GM12892 (cell line): ENCODE measurements at places on chromosomes 4 and X.

- no peak for DNase-seq
These were observed 24.6 kb downstream of the NAP1L5 start for GRCh38 chr4:88672987-88673386.

DNA sequence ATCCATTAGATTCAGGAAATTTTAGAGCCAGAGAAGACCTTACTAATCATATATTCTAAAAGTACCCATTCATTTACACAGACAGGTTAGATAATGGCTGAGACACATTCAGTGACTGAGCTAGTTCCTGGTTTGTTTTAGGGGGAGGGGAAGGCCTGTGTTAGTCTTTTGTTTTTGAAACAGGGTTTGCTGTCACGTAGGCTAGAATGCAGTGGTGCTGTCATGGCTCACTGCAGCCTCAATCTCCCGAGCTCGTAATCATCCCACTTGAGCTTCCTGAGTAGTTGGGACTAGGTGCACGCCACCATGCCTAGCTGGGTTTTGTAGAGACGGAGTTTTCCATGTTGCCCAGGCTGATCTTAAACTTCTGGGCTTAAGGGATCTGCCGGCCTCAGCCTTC, 10.1 kb downstream of the RBPJ start:
- no peak for DNase-seq

DNA sequence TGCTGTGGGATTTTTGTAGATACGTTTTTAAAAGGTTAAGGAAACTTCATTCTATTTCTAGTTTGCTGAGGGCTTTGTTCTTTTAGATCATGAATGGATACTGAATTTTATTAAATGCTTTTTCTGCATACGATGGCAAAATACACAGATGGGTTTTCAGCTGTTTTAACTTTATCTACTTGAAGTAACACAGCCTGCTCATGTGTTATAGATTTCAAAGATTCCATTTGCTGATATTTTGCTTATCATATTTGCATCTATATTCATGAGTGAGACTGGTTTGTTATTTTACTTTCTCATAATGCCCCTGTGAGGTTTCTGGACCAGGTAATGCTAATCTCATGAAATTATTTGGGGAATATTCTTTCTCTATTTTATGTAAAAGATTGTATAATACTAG, 34.5 kb upstream of the HERC5 start:
- no peak for DNase-seq

GRCh38 chr4:171875291-171875690, 62.1 kb downstream of the GALNTL6 start:
- DNase-seq = no peak

DNA sequence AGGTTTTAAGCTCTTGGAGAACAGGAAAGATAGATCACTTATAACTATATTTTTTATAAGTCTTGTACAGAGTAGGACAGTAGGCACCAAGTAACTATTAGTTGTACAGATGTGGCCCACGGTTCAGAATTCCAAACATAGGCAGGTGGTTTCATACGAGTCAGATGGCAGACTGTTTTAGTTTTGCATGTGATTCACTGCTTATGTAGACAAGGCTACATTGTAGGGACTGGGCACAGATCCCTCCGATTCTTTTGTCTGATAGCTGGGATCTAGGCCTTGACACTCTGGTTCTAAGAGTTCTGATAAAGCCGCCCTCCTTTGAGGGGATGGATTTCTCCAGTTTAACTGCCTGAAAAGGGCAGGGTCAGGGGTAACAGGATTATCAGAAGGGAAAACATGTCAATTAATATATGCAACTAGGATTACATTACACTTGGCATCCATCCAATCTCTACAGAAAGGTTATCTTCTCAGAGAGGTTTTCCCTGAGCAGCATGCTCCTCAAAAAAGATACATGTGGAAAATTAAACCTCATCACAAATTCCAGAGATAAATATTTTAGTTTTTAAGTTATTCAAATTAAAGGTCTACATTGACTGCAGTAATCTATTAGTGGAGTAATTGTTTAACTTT, 87.8 kb downstream of the SPRY1 start:
- DNase-seq = no peak

DNA sequence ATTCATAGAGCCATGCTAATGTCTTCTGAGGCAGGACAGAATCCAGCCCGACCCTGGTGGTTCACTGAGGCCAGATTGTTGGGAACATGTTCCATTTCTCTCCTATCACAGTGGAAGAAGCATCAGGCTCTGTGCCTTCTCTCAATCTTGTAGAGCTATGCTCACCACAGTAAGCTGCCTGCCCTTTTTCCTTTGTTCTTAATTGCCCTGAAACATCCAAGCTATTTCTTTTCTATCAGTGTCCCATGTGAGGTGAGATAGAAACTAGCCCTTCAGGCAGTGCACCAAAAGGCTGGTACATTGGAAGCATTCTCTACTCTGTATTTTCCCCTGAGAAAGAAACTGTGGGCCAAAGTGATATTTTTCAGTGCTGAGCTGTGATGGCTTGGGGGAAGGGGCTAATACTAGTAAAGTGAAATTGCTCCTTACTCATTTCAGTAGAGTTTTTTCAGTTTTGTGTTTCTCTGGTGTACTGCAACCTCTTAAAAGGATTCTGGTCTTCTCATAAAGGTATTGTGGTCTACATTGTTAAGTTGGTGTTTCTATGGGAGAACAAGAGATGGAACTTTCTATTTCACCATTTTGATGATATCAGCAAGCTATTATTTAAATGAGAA, 611.2 kb downstream of the RPA4 start:
- no peak for DNase-seq

DNA sequence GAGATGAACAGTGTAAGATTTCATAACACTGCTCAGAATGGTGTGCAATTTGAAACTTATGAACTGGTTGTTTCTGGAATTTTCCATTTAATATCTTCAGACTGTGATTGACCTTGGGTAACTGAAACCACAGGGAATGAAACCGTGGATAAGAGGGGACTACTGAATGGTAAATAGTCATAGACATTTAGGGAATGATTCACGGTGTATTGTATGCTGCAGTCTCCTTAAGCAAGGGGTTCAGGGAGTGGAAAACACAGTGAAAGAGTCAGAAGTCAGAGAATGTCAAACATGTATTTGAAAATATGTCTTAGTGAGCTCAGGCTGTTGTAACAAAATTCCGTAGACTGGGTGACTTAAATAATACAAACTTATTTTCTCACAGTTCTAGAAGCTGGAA, 398.2 kb upstream of the DIPK2B start:
- DNase-seq = no peak

GRCh38 chr4:154727540-154727939, 16.3 kb upstream of the LRAT start:
- DNase-seq = no peak

DNA sequence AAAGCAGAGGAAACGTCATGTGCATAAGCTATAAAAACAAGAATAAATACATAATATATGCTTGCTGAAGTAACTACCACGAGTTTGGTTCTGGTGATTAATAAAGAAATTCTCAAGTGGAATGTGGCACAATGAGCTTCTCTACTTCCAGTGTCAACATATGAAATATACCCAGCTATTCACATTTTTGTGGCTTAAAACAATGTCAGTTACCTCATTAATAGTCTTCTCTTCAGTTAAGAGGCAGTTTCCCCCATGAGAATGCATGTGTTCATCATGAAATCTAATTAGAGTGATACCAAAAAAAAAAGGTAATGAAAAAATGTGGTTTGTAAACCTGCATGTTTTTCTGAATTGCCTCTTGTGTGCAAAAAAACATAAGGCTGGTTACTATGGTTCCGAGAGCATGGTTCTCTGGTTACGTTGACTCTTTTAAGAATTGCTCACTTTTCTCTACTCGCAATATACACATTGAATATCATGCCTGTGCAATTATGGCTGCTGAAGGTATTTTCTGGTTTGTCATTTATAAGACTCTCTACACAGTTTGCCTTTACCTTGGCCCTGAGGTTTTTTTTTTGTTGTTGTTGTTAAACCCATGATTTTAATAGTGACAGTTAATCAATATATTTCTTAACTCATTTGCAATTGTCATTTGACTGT, 108.2 kb downstream of the PCDH7 start:
- no peak for DNase-seq

DNA sequence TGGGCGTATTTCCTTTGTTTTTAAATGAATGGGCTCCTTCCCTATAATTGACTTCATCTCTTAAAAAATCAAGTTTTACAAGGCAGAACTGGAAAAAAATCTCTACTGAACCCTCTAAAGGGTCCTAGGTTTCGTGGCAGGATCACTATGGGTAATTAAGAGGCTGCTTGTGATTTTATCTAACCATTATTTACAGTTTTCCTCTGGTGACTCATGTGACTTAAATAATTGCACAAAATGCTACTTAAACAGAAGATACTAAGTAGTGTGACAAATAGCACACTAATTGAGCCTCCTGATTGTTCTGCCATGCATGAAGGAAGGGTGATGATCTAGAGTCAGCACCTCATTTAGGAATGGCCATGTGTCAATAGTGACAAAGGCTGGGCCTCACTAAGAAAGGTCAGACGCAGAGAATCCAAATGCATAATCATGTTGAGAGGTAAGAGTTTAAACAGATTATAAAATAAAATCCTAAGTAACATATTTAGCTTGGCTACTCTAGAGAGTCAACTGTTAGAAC, 35.5 kb downstream of the OFD1 start:
- DNase-seq = no peak

DNA sequence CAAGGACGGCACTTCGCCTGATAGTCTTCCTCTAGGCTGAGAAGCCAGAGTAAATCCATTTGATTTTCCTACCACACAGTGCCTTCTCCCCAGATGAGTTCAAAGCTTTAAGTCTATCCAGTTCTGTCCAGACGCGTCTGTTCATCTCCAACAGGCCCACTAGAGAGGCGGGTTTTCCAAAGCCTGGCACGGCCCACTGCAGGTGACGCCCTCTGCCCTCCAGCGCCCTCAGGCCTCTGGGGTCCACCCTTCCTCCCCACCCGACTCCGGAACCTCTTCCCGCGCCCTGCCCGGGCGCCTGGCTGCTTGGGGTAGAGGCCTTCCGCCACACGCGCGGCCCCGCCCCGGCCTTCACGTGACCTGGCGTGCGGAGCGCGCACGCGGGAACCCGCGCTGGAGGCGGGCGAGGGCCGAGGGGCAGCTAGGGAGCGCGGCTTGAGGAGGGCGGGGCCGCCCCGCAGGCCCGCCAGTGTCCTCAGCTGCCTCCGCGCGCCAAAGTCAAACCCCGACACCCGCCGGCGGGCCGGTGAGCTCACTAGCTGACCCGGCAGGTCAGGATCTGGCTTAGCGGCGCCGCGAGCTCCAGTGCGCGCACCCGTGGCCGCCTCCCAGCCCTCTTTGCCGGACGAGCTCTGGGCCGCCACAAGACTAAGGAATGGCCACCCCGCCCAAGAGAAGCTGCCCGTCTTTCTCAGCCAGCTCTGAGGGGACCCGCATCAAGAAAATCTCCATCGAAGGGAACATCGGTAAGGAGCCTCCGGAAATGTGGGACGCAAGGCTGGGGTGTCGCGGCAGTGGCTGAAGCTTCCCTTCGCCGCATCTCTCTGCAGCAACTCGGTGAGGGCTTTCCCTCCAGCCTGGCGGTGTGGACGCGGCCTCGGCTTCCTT, at the start of gene DCK:
TSS of gene DCK (plus strand) at position 469 of the 888 bp plus-strand sequence. CDS start at position 656, 187 bp downstream.
- peak; percentile 81 for DNase-seq

- peak; percentile 19 for DNase-seq
These were observed 138.1 kb upstream of the ZIC3 start for GRCh38 chrX:137427816-137428215.

DNA sequence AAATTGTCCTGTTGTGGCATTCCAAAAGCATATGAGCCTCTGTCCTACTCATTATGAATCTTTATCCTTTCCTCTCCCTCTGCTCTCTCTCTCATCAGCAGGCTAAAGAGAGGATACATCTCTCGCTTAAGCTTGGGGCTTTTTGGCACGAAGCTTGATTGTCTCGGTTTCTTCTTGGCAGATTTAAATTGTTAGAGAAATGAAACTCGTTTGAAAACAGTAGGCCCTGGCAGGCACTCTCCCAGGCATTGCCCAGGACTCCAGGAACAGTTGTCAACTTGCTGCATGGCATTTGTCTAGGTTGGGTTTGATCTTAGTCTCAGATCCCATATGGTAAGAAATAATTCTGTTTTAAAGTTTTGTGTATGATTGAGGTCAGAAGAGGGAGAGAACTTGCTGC, 35.5 kb downstream of the NAA11 start:
- DNase-seq = no peak

- no peak for DNase-seq
These were observed 14.0 kb downstream of the APLN start for GRCh38 chrX:129640737-129641136.

GRCh38 chr4:81631958-81632441, 160.3 kb upstream of the RASGEF1B start:
- no peak for DNase-seq

DNA sequence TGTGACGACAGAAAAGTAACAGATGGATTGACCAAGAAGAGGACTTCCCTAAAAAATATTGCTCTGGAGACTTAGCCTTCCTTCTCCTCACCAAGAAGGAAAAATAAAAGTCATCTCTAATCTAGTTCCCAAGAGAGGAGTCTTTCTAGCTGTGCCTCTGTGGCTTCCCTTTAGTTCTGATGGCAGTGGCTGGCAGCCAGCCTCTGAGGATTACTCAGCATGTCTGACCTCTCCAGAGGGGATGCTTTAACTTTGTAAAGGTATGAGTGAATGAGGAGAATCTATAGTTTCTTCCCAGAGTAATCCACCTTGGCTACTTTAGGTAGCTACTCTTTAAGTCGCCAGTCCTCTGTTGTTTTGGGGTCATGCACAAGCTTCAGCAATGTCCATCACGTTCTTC, 163.9 kb upstream of the KIT start:
- DNase-seq = no peak

- no peak for DNase-seq
These were observed 170.8 kb upstream of the GATB start for GRCh38 chr4:151931563-151931962.

DNA sequence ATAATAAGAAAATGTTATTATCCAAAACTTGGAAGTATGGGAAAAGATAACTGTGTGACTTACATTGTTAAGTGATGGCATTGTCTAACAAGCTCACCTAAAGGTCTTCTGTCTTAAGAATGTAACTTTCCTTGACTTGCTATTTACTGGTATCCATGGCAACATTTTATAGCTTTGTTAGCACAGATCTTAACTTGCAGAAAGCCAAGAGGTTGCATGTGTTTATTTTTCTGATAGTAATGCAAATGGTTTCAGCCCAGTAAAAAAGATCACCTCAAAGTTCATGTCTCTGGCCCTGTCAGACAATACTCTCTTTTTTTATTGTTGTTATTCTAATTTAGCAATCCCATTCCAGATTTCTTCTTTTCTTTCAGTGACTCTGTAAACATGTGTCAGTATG, 425.3 kb downstream of the SPRY1 start:
- DNase-seq = no peak
